Sigmoid colon (tissue), 7 donors: ENCODE measurements at places on chromosomes 6 and 20. TPM values are rescaled to one million over a fixed set of nuclear protein-coding genes. Genes with fewer than 3 reads are reported as not detected.

GRCh38 chr6:138403324-138403800, 661 bp upstream of the HEBP2 start:
- peak; percentile 71 for DNase-seq

- DNase-seq: no peak
Observed at GRCh38 chr6:56005426-56005825, 130.0 kb upstream of the BMP5 start.

The BHLHE23 gene
- not detected for total RNA-seq

DNA sequence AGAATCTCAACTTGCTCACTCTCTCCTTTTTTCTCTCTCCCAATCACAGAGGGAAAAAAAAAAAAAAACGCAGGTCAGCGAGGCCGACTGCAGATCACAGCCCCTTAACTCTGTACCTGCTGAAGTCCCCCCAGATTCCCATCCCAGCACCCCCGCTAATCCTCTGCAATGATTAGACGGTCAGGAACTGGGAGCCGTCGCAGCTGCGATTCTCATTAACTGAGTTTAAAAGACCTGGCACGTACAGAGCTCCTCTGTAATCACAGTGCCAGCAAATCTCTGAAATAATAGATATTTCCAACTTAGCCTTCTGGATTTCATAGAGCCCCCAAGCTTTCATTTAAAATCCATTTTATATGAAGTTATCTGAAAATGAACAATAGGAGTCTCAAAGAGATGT, 84.4 kb downstream of the ANKRD60 start:
- DNase-seq: peak; percentile 40

The PRKN gene
- total RNA-seq: 14.6 TPM

The FBXO5 gene
- total RNA-seq: 6.4 TPM

DNA sequence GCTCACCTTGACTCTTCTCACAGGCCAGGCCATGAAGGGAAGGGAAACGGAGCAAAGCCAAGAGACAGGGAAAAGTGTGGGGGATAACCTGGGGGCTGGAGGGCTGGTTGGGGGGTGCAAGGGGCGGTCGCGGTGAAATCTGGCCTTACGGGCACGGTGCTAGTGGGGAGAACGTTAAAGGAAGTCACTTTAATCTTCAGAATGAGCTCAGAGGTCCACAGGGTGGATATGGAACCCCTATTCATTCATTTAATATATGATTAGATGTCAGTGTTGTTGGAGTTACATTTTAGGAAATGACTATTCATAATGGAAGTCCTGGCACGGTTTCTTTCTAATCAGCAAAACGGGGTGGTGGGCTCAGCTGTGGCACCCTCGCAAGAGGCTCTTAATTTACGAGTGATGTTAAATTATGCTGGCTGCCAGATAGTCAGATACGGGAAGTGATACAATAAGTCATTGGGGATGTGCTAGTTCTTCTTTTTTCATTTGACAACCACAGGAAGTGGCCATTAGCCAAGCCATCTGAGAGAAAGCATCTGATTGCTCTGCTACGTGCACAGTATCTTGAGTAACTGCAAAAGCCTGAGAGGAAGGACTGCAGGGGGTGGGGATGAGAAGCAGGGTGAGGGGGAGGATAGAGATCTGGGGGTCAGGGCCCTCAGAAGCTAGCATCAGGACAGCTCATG, 253.0 kb downstream of the QKI start:
- DNase-seq: peak; percentile 74

The ENPP4 gene
- total RNA-seq: 16.2 TPM

- no peak for DNase-seq
Observed at GRCh38 chr6:74606582-74607071, 599.2 kb downstream of the COL12A1 start.

- DNase-seq: no peak
Observed at GRCh38 chr6:143842461-143842901, 657 bp upstream of the LTV1 start.

GRCh38 chr6:114634016-114634415, 291.2 kb upstream of the HS3ST5 start:
- no peak for DNase-seq

The SLC22A1 gene
- total RNA-seq: 1.1 TPM

The CPNE5 gene
- total RNA-seq: 3.8 TPM

- DNase-seq: no peak
Observed at GRCh38 chr6:44564906-44565524, 177.5 kb downstream of the CDC5L start.

DNA sequence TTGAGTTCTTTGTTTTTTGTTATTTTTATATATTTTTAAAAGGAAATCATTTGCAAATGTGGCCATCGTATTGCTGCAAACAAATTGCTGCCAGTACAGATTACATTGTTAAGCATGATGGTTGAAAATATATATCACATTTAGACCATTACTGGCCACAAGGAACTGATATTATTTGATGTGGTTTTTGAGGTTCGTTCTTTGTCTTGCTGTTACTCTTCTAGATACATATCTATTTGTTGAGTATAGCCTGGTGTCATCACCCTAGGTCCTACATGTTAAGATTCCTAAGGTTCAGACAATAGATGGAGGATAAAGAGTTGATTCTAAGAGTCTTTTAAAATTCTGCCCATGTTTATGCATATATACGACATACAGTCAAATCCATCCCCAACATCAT, 306.0 kb downstream of the FARS2 start:
- DNase-seq: no peak

DNA sequence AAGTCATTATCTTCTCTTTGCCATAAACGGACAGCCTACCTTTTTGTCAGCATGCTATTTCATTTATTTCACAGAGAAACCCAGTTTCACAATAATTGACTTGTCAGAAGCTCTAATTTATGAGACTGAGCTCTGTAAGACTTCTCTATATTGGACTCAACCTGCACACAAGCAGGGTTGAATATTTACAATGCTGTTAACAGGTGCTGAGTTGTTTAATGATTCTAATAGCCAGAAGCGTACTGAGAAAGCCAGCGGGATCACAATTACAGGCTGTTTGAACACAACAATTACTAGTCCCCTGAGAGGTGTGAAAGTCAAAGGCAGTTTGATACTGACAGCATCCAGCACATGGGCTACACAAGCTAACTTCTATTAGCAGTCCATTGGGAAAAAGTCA, 128.2 kb upstream of the SIM1 start:
- DNase-seq: no peak

The TRIM40 gene
- total RNA-seq: not detected

DNA sequence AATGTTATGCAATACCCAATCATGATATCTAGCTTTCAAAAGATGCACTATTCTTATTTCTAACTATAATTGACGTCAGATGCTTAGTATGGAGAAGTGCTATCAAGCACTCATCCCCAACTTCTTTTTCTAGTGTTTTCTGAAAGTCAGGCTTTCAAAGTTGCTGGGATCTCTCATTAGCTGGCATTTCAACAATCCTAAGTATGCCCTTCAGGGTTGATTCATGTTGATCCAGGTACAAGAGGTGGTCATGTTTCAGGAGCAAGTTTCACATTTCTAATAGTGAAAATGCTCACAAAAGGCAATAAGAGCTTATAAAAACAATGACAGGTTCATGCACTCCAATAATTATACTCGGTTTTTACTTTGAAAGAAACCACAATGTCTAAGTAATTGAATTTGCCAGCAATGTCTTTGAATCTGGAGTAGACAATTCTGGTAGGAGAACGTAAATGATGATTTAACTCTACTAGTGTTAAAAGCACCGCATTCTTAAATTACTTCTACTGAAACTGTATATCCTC, 193.7 kb upstream of the KHDRBS2 start:
- DNase-seq: no peak

GRCh38 chr20:62832951-62833391, 16.1 kb downstream of the COL9A3 start:
- DNase-seq: peak; percentile 64

DNA sequence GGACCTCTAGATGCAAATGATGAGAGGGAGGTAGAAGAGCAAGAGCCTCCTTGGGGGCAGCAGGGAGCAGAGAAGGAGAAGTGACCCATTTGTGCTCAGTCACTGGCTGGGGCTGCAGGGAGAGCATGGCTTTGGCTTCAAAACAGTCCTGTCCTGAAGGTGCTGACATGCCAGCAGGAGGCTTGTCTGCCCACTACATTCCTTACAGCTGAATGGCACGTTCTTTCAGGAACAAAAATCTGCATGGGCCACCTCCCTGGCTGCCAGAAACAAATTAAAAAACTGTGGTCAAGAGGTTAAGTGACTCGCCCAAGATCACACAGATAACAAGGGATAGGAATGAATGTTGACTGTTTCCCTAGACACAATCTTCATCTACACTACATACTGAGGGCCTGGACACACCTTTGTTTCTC, 188.8 kb downstream of the HIVEP2 start:
- no peak for DNase-seq

The ANGPT4 gene
- not detected for total RNA-seq

DNA sequence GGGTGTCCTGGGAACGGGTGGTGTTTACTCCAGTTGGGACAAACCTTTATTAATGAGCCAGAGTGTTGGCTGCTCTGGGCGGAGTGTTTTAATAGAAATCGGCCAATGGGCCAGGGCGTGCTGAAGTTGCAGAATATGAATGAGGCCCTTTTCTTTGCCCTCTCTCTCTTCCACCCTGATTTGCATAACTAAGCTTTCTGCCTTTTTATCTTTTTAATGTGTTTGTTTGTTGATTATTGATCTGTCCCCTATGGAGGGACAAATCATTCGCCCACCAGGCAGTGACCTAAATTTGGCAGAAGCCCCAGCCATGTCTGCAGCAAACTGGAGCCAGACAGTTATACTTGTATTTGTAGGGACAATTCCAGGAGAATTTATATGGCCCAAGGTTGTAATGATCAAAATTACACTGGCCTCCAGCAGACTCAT, 420.9 kb downstream of the PREX1 start:
- DNase-seq: no peak

GRCh38 chr6:134621858-134622257, 303.9 kb upstream of the SGK1 start:
- no peak for DNase-seq

- DNase-seq: no peak
Observed at GRCh38 chr6:154202958-154203357, 153.6 kb downstream of the IPCEF1 start.

DNA sequence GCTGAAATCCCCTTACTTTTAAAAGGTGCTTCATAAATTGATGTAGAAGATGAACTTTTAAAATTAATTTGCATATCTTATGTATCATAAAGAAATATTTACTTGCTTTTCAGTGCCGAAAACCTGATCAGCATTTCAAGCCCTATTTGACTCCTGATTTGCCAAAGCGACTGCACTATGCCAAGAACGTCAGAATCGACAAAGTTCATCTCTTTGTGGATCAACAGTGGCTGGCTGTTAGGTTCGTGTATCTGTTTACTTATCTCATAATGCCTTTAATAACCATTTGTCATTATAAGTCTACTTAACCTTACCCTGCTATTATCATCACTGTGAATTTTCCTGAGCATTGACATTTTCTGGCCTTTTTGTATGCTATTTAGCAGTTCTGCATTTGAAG, 7.8 kb downstream of the OR2A4 start:
- no peak for DNase-seq

GRCh38 chr20:59064214-59064722, 21.7 kb upstream of the PRELID3B start:
- no peak for DNase-seq

DNA sequence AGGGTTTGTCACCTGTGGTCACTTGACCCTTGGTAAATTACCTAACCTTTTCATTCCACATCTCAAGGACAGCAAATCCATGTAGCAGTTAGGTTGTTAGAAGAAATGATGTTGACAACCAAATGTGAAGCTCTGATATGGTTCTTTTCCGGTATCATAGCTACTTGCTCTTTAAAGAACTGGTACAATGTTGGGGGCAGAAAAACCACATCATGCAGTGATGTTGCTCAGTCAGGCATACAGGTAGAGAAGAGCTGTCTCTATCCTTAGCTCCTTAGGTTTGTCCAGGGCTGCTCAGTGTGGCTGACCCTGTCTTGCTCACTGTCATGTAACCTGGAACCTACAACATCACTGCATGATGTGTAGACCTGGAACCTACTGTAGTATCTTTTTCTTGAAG, 135.5 kb downstream of the LRRC1 start:
- DNase-seq: no peak

DNA sequence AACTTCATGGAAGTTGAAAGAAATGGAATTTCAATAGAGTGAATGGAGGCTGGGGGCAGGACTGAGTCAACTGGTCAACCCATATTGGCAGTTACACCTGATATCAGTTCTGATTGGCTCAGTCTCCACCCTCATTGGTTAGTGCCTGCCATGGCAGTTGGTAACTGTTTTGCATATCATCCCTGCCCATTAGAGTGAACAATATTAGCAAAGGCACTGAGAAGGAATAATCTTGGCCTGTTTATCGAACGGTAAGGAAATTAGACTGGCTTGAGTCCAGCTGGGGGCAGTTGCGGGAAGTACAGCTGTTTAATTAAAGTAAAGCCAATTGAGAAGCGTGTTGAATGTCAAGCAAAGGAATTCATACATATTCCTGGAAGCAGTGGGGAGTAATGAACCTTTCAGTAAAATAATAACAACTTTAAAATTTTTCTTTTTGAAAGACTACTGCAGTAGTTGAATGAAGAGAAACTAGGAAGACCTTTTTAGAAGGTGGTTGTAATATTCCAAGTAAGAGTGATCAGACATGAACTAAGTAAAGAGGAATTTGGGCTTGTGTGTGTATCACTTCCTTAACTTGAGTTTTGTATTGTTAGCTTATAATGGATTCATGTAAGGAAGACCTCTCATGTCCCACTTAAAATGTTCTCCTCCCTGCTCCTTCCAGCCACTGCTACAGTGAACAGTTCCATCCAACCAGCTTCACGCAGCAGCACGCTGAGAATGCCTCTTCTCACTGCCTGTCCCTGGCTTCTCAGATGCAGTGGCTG, 17.2 kb upstream of the FAM50B start:
- DNase-seq: no peak

DNA sequence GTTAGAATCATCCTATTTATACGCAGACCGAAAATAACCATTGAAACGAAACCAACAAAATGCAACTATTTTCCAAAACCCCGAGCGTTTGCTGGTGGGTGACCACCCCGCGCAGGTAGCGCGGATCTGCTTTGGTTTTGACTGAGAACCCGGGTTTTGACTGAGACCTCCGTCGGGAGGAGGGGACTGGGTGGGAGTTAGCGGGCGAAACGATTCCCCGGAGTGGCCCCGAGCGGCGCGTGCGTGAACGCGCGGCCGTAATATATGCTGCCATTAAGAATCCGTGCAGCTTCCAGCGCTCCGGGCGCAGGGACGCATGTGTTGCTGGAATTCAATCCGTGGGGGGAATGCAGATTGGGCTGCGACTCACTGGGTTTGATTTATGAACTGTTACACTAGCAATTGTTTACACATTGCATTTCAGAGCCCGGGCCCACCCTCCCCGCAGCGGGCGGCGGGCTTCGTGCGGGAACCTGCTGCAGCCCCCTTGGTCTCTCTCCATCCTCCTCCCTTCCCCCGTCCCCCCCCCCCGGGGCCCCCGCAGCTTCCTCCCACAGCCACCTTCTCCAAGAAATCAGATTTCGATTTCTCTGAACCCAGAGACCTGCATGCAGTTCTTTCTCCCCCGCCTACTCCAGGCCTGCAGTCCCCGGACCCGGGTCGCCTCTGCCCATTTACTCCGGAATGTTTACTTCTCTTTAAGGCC, 9.9 kb downstream of the NRN1 start:
- no peak for DNase-seq
